ENCODE measurements at places on chromosomes 3 and 15.
A peak's percentile ranks its signal among the peaks of the same experiment; 100 is the strongest.

DNA sequence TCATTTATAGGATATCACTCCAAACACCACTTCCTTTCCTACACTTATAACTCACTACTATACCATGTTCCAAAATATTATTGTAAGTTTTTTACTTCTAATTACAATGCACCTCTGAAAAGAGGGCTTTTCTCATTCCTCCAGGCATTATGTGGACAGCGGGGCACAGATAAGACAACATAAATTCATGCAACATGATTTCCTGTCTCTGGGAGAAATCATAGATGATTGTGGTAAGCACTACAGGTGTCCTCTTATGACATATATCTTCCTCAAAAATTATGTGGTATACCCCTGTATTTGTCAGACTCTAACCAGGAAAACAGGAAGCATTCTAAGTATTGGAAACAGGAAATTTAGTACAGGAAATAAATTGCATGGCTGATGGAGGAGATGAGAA lies 45.7 kb upstream of the INO80 start:
- no peak for DNase-seq

DNA sequence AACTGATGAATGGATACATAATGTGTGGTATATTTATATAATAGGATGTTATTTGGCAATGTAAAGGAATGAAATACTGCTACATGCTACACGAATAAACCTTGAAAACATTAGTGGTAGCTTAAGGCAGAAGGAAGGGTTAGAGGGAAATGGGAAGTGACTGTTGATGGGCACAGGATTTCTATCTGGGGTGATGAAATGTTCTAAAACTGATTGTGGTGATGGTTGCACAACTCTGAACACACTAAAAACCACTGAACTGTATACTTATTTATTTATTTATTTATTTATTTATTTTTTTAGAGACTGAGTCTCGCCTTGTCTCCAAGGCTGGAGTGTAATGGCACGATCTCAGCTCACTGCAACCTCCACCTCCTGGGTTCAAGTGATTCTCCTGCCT lies 24.8 kb upstream of the SHISA5 start:
- DNase-seq = no peak

DNA sequence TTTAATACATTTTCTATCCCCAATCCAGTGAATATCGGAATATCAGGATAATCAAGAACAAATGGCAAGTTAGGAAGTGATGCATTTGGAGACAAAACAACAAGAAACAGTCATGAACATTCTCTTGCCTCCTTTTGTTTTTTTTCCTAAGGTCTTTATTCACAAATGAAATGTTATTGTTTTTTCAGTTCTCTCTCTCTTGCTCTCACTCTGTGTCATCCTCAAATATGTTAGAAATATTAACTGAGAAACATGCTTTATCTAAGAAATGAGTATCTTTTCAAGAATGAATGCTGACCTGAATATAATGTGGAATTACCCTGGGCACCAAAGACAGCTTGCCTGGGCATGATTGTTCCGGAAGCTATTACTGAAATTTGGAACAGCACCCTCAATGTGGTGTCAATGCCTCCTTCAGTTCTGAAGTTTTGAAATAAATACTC lies 51.3 kb downstream of the RBMS3 start:
- DNase-seq = no peak

- DNase-seq = peak; percentile 79
Measured at GRCh38 chr3:14810070-14810791, 8.5 kb upstream of the FGD5 start.

- peak; percentile 39 for DNase-seq
Measured at GRCh38 chr3:20310629-20311028, 124.6 kb upstream of the SGO1 start.

DNA sequence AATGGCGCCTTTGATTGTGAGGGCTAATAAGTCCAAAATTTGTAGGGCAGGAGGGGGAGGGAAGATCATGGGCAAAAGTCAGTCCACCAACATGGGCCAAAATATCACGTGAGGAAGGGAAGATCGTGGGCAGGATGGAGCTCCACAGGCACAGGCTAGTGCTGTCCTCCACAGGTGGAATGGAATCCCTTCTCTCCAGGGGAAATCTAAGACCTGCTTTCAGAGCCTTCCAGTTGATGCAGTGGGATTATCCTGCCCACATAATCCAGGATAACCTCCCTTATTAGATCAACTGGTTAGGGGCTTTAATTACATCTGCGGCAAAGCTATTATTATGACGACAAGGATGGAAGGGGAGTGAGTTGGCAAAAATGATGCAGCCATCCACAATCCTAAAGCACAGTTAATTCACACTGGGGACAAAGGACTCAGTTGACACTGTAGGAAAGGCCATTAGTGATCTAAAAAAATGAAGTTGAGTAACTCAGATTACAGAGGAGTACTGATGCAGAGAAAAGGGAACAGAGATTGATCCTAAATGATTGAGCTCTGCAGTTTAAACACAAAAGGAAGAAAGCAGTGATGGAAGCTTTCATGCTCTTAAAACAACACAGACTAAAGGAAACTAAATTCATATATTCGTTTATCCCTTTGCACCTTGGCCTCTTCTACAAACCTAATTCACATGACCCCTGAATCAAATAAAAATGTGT lies 159.8 kb downstream of the AKAP13 start:
- no peak for DNase-seq

DNA sequence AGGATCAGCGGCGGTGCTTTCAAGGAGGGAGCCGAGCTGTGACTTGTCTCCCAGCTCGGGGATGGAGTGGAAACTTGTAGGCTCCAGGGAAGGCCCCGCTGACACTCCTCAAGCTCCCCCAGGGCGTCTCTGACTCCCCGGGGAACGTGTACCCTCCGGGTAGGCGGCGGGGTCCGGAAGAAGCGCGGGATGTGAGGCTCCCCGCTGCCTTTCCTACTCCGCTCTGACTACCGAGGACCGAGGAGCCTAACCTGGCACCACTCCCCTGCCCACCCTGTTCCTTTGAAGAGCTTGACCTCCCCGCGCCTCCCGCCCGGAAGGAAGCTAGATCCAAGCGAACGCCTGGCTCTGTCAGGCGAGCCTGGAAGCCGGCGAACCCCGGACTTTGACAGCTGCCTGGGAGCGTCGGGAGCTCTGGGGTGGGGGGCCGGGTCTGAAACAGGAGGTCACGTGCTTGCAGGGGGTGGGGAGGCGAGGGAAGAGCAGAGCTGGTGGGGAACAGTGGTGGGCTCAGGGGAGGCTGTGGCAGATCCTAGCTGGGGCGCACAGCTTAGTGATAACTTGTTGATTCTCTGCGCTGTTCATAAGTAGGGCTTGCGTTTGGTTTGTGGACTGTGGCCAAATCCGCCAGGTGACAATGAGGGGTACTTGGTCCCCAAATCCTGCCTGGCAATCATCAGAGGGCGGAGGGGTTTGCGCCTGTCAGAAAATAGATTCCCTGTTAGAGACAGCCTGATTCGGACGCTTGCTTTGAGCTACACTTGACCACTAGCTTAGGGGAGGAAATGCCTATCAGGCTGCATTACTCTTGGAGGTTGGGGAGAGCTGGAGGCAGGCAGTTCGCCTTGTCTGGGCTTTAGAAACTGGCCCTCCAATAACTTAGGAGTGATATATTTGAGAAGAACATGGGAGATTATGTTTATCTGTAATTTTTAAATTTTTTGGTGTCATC lies 1.2 kb downstream of the CLSTN2 start:
- DNase-seq = peak; percentile 59

DNA sequence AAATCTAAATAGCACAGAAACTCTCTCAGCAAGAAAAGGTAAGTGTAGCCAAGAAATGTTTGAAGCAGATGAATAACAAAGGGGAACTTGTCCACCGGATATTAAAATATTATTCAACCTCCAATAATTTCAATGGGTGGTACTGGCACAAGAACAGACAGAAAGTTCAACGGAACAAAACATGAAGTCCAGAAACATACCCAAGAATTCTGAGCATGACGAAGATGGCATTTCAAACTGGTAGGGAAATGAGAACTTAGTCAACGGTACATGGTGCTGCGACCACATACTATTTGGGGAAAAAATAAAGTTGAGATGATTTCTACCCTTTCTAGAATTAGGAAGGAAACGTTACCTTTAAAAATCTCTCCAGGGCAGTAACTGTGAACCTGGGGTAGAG lies 5.5 kb downstream of the CHSY1 start:
- DNase-seq = no peak

DNA sequence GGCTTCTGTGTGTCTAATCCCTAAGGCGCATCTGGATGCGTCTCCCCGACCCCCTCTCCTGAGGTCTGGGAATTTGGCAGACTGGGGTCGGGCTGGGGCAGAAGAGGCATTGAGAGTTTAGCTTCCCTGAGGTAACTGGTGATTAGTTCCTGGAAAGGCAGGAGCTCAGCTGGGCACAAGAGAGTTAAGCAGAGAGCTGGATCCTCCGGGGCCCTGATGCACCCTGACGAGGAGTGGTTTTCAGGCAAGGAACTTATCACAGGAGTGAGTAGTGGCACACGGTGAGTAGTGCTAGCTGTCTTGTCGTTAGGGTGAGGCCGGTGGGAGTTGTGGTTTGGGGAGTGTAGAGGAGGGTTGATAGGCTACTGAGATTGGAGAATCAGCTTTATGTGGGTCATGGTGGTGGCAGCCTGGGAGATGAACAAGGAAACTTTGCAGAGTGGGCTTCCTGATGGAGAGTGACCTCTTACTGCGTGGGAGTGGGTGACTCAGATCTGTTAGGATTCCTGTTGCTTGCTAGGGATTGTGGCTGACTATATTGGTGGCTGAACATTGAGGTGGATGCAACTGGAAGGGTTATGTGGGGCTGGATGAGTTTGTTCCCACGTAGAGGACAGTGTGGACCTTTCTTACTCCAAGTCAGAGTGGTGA lies 897 bp downstream of the RAD54L2 start:
- no peak for DNase-seq

DNA sequence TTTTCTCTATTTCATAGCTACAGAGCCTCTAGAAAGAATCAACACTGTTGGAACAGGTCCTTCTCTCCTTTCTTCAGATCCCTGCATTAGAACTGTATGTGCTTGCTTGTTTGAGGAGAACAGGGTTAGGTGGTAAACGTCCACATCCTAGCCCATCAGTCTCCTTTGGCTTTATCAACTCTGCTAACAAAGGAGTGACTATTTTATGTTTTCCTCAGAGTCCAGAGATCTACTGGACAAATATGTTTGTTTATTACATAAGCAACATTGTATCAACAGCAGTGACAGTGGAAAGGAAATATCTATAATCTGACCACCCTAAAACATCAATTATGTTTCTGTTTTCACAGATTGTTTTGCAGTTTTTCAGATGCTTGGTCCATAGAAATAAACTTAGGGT lies 39.6 kb downstream of the CMSS1 start:
- no peak for DNase-seq

DNA sequence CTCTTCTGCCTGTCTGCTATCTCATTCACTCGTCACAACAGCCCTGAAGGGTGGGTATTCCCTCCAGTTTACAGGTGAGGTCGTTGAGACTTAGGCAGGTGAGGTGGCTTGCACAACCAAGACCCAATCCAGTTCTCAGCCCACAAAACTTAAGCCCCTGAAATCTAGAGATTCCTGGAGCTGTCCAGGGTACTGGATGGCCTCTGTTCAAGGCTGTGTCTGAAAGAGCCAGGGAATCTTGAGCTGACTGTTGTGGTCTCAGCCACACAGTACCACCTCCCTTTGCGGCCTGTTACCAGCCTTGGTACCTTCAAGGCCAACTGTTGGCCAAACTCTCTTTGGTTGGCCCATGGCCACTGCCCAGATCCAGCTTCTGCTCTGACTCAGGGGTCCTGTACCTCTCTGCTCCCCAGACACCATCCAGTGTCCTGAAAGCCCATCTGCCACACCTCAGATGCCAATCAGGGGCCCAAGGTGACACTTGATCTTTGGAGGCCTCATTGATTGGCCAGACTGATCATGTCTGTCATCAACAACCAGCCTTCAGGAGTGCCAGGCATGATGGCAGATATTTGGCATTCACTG lies 10.9 kb upstream of the FAM107A start:
- DNase-seq = no peak

- DNase-seq = no peak
Measured at GRCh38 chr3:36843065-36844051, 79.0 kb upstream of the DCLK3 start.

DNA sequence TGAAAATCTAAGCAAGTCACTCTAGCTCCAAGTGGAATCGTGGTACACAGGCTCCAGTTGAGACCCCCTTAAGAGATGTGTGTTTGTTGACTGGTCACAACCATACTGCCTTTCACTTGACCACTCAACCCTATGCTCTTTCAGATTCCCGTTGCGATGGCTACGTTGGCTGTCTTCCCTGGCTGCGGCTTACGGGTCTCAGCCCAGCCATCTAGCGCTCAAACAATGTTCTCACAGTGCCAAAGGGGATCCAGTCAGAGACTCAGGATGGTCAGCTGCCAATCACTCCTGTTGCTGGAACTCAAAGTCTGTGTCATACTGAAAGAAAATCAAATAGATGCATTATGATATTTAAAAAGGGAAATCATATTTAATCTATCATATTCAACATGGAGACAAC lies 237.6 kb downstream of the ITPR1 start:
- peak; percentile 48 for DNase-seq

GRCh38 chr3:51382947-51383578 lies 2.0 kb upstream of the MANF start:
- DNase-seq = no peak

DNA sequence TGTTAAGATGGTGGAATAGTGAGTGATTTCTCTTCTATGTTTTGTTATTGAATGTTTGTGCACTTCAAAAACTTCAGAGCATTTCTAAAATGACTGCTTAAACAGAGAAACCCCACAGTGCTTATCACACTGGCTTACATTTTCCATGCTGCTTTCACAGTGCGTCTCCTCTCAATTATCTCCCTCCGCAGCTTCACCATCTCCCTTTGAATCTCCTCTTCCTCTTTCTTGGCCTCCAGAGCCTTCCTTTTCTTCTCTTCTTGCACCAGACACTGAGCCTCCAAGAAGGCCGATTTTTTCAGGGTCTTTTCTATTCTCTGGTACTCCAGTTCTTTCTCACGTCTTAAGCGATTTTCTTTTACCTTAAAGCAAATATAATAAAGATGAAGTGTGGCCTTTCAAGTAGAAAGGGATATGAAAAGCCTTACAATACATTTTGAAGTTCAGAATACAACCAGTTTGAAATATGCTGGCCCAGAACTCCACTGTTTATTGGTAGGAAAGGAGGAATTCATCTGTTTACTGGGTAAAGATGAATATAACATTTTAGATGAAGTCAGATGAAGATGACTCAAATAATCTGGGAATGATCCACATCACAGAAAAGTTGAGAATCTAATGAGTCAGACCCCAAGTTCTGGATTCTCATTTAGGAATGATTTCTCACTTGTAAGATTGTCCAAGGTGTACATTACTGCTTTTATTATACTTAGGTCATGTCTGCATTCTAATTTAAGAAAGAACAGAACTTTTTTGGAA lies 21.4 kb downstream of the CCDC191 start:
- DNase-seq = no peak

GRCh38 chr3:117305681-117306080 lies 596.1 kb downstream of the TUSC7 start:
- DNase-seq = no peak

DNA sequence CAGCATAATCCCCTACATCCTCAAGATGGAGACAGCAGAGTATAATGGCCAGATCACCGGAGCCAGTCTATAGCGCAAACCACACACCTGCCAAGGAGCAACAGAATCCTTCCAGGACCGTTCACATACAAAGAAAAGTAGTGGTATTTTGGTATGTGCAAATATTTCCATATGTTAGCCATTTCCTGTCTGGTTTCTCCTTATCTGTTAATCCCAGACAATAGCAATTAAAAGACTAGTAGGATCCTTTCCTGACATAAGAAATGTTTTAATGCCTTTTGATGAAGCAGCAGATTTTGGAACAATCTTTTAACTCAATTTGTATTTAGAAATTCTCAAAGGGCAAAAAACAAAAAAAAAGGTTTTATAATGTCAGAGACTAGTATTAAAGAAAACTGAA lies 22.2 kb downstream of the MRPS25 start:
- DNase-seq = no peak
